ENCODE measurements at places on chromosomes 5 and 9.

- DNase-seq, result no peak
These were observed 1858.4 kb downstream of the EFNA5 start for GRCh38 chr5:105812304-105812703.

GRCh38 chr9:91181541-91181940, 180.2 kb downstream of the AUH start:
- no peak for DNase-seq

DNA sequence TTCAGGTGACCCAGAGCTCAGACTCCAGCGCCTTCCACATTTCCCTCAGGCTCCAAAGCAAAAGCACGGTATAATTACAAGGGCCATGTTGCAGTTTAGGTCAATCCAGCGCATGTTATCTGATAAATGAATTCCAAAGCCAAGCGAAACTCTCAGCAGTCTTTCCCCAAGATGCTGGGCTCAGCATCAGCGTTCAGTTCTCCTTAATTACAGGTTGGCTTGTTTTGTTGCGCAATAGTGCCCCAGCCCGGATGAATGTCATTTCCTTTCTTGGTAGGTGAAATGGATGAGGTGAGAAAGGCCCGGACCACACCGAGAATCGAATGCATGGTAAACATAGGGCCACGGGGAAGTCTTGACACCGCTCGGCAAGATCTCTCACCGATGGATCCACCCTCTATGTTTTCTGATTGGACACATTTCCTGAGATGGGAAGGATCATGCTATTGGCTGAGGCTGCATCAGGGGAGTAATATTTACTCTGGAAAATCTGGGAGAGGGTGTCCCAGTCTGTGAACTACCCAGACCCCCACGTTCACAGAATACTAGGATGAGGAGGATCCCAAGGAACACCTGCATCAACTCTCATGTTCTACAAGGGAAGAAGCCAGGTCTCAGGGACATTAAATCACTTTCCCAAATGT, 221.2 kb upstream of the ANKRD55 start:
- DNase-seq, result no peak

DNA sequence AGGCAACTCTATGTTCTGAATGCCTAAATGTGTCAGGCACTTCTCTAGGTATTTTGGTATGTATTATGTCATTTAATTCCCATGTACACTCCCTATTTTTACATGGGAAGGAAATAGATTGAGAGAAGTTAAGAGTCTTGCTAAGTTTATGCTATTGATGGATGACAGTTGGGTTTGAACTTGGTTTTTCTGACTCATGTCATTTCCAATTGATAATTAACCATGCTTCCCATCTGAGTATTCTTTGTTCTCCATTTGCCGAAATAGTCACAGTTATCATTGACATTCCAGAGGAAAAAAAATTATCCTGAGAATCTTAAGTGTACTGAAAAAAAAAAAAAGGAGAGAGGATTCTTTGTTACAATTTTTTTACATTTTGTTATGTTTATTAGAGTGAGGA, 23.1 kb upstream of the DMRTA1 start:
- DNase-seq, result no peak

DNA sequence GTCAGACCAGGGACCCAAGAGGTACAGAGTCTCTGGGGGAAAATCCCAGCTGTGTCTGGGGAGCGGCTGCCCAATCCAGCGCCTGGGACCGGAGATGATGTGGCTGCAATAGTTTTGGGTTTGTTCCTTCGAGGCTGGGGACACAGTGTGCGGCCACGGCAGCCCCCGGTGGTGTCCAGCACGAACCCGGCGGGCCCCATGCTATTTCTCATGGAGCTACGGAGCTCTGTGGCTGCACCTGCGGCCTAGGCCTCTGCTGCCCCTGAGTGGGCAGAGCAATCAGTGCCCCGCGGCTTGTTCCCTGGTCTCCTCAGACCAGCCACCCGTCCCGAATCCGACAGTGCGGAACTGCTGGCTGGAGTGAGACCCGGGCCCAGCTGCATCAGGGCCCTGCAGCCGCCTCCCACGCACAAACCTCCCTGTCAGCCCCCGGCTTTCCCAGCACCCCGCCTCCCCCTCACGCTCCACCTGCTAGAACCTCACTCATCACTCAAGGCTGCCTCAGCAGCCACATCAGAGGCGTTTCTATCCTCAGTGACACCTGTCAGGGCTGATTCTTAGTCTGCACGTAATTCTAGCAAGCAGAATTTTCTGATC, 29.0 kb downstream of the SARDH start:
- DNase-seq, result peak; percentile 69

- no peak for DNase-seq
These were observed 33.8 kb downstream of the SLC46A2 start for GRCh38 chr9:112856843-112857242.

- DNase-seq, result no peak
These were observed 10.9 kb downstream of the LHX2 start for GRCh38 chr9:124022201-124023121.

DNA sequence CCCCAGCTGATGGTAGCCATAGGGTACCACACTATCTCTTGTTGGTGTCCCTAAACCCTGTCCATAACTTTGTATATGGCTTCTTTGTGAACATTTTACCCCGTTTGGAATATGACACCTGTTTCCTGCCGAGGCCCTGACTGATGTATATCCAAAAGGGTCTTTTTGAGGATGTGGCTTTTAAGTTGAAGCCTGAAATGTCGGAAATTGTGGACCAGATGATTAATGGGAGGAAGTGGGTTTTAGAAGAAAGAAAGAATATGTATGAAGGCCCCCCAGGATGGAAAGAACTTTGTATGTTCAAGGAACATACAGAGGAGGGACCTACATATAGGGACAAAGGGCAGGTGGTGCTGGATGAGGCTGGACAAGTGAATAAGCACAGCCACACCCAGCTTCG, 16.7 kb upstream of the TNFSF8 start:
- DNase-seq, result no peak

GRCh38 chr5:154166901-154167791, 23.4 kb upstream of the GALNT10 start:
- DNase-seq, result no peak

DNA sequence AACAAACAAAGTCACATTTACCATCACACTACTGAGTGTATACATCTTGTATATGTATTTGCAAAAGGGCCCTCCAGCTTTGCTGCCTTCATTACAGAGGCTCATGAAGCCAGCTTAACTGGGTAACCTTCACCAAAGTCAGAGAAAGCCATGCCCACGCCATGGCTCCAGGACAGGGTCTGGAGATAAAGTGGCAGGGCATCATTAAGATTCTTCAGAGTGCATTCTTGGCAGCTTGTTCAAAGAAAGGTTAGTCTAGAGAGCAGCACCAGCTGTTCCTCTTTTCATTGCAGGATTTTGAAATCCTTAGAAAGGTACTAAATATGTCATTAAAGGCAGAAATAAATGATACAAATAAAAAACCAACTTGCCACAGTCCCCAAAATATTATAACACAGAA, 333.2 kb downstream of the NDUFS4 start:
- DNase-seq, result no peak

DNA sequence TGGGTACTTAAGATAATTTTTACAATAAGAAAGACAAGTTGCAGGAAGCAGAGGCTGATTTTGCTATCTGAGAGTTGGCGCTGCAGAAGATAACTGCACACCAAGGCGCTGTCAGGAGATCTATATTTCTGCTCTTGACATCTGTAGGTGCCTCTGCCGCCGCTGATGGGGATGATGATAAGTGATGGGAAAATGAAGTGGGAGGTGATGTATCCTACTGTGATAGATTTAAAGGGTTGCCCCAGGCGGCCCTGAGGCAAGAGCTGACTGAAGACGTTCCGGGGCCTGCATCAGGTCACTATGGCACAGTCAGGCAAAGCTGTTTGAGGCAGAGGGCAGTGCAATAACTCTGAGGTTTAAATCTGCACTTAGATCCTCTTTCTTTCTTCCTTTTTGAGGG, 78.1 kb downstream of the SNCAIP start:
- peak; percentile 46 for DNase-seq

- DNase-seq, result no peak
These were observed 7.2 kb downstream of the GABBR2 start for GRCh38 chr9:98701576-98701975.

DNA sequence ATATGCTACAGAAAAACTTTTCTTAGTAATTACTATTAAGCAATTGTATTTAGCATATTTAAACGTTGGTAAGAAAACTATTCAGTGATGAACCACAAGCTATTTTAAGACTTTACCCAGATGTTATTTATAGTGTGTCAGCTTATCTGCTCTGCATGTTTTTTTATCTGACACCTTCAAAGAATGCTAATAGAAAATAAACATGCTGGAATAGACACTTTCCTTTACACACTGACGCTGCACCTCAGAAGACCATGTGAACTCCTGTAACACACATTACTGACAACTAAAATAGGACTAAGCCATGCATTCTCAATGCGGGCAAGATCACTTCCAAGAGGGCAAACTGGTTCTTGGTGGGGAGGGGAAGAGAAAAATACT, 38.3 kb downstream of the FNIP1 start:
- DNase-seq, result no peak

DNA sequence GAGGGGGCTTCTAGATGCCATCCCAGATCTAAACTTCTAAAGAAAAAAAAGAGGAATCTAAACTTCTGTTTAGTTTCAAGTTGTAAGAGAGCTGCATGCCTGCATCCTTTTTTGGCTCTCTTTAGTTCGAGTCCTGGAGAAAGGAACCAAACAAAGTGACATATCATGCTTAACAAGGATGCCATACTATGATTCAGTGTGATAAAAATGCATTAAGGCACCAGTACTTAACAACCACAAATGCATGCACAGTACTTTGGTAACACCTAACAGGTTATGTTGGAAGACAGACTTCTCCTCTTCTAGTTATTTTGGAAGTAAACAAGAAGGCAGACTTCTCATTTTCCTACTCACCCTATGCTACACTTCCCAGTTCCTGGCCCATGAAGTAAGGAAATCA, 27.3 kb downstream of the NME5 start:
- no peak for DNase-seq

GRCh38 chr5:78472469-78473106, 112.2 kb downstream of the SCAMP1 start:
- DNase-seq, result no peak

GRCh38 chr5:169049712-169050111, 251.2 kb downstream of the SLIT3 start:
- DNase-seq, result no peak

- DNase-seq, result no peak
These were observed 176.4 kb downstream of the FGF18 start for GRCh38 chr5:171595801-171596231.

- DNase-seq, result no peak
These were observed 966.5 kb upstream of the DMAC1 start for GRCh38 chr9:8766096-8766495.

DNA sequence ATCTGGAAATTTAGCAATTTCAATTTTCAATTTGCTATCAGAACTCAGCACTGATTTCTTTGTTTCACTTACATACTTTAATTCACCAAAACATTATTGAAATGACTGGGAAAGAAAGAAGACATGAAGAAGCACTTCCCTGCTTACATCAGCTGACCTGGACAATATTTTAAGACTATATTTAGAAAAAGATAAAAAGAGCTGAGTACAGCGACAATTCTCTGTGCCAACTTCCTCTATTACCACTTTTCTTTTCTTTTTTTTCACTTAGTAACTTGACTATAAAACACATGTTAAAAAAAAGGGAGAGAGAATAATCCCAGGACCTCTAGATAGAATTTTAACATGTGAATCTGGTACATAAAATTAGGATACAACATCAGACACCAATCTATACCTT, 35.6 kb downstream of the MEF2C start:
- DNase-seq, result no peak

GRCh38 chr5:96159043-96159442, 197.4 kb upstream of the ELL2 start:
- no peak for DNase-seq

- no peak for DNase-seq
These were observed 152.2 kb downstream of the GLIS3 start for GRCh38 chr9:4147476-4148230.

DNA sequence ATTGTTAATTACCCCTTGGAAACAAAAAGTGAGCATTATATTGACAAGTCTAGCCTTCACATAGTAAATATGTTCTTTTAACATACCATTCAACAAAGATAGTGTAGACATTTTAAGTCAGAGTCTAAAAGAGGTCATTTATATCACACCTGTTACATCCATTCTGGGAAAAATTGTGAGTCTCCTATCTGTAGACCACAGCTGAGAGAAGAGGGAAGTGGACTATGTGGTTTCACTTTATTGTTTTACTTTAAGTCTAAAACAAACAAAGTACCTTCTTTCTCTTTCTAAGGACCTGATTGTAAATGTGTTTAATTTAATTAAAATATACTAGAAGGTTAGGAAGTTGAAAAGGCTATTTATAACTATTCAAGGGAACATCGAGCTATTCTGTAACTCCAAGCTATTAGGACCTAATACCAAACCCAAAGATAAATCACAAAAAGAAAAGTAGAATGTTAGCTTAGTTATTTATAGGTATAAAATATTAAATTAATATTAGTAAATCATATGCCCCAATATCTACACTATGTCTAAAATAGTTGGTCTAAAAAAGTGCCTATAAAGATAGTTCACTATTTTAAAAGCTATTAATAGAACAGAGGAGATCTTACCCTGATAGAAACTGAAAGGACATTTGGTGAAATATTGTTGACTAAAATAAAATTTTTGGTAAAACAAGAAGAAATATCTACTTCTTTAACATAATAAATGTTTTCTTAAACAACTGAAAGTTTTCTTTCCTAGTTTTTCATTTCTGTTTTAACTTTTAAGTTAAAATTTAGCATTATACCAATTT, 134.9 kb downstream of the TMEM167A start:
- DNase-seq, result no peak

DNA sequence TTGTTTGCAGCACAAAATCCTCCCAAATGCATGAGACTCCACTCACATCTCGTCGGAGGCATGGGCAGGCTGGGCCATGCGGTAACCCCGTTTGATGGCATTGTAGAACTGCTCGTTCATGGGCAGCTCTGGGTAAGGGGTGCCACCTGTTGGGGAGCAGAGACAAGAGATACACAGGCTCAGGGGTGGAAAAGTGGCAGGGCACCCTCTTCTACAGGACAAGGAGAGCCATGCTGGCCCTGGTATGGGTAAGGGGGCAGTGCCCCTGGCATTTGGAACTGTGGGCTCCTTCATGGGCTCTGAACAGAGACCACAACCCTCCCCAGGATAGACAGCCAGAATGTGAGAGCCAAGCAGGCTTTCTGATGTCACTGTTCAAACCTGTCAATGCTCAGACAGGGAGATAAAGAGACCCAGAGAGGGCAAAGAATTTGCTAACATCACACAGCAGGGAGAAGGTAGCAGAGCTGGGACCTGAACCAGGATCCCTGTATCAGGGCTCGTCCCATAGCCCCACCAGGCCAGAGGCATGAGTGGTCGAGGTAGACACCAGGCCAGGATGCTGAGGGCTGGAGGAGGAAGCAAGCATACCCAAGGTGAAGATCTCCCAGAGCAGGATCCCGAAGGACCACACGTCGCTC, 33.2 kb upstream of the CSF1R start:
- no peak for DNase-seq

- DNase-seq, result no peak
These were observed 6.6 kb upstream of the CYSTM1 start for GRCh38 chr5:140168371-140168770.

- no peak for DNase-seq
These were observed 46.8 kb downstream of the FBN2 start for GRCh38 chr5:128491291-128491690.

GRCh38 chr9:1026219-1026618, 23.9 kb upstream of the DMRT2 start:
- DNase-seq, result no peak

GRCh38 chr9:97710356-97711222, 13.4 kb upstream of the XPA start:
- DNase-seq, result peak; percentile 77

Data from retina (tissue), 1 donor.